Mesenteric fat pad (tissue), 1 donor: ENCODE measurements at places on chromosomes 1 and 21. TPM values are rescaled to one million over a fixed set of nuclear protein-coding genes. Genes with fewer than 3 reads are reported as not detected.

- DNase-seq: no peak
Measured at GRCh38 chr1:23559985-23560741, 862 bp upstream of the ID3 start.

The RNF2 gene
- total RNA-seq: 22.8 TPM

The TNFRSF4 gene
- total RNA-seq: 10.7 TPM

DNA sequence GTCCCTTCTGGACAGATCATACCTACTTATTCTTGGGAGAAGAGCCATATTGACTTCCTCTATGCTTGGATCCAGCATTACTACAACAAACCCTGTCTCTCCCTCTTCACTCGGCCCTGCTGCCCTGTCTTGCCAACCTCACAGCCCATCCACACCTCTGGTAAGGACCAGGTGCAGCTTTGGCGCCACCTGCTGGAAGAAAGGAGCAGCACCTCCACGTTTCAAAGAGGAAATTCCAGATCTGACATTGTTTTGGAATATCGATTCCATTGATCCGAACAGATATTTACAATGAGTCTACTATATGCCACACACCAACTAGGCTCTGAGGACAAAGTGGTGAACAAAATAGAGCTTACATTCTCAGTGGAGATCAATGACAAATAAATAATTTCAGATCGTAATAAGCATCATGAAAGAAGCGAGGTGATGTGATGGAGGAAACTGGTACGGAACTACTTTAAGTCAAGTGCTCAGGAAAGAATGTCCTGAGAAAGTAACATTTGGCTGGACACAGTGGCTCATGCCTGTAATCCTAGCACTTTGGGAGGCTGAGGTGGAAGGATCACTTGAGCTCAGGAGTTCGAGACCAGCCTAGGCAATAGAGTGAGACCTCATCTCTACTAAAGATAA is 18.7 kb downstream of the MFSD2A start:
- DNase-seq: no peak

GRCh38 chr1:196148367-196148970 is 459.8 kb downstream of the KCNT2 start:
- no peak for DNase-seq

DNA sequence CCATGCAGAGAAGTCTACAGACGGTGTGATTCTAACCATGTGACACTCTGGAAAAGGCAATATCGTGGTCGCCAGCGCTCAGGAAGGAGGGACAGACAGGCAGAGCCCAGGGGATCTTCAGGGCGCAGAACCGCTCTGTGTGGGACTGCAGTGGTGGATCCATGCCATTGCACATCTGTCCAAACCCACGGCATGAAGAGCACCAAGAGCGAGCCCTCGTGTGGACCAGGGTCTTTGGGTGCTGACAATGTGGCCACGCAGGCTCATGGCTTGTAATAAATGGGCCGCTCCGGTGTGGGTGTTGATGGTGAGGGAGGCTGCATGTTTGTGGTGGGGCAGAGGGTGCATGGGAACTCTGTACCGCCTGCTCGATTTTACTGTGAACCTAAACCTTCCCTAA is 25.3 kb upstream of the POFUT2 start:
- DNase-seq: no peak

DNA sequence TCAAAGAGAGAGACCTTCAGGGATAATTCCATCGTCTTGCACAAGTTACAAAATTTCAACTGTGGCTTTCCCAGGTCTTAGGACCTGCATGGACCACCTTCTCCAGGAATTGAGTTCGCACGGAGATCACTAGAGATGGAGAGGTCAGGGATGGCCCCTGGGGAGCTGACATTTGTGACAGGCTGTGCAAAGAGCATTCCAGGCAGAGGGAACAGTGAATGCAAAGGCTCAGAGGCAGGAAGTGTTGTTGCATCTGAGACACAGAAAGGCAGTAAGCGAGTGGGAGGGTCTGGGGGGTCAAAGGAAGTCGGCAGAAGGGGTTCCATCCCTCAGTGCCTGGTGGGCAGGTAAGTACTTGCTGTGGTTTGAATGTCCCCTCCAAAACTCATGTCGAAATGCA is 9.5 kb upstream of the SELENON start:
- no peak for DNase-seq

DNA sequence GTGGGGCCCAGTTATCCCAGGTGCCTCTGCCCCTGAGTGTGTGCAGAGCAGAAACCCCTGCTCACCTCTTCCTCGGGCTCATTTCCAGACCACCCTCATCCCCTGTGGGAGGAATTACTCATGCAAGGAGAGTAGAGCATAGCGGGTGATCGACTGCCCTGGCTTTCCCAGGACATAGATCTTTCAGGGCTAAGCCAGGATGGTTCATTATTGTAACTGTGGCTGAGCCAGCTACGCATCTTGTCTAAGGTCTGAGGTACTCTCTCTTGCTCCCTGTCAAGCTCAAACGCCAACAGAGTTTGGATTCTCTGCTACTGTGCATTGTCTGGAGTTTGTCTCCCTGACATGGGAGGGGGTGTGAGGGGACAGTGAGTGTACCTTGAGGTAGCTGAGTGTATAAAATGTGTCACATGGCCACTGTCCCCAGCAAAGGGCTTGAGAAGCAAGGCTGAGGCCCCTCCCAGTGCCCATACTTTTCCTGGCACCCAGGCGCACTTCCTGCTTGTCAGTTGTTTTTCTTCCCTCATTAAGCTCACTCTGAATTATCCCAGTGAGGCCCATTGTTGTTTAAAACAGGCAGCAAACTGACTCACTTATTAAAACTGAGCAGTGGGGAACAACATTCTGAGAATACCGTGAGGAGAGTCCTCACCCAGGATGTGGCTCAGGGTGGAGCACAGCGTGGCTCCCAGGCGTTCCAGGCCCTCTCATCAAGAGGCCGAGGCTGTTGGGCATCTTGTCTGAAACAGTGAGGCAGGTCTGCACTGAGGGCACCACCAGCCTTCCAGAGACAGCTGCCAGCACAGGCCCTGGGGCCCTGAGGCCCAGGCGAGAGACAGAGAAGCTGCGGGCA is 92.9 kb downstream of the LAMC2 start:
- no peak for DNase-seq

GRCh38 chr1:87140831-87141540 is 187.7 kb upstream of the LMO4 start:
- no peak for DNase-seq

DNA sequence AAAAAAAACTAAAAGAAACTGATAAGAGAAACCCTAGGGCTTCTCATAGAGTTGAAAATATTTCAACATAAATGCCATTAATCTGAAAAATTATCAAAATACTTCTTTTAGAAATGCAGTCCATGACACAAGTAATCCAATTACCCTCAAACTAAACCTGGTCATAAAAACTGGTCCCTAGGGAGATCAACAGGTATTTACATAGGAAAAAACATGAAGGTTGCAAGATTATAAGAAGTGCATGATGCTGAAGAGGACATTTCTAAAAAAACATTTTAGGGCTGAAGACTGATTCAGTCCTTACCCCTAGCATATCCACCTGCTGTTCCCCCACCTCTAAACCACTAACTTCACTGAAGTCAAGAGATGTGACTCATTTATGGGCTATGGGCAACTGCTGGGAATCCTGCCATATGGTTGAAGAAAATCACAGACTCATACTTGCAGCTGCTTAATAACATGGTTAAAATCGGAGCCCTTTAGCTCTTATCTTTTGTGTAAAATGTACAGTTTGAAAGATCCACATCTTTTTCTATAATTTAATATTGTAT is 131.0 kb upstream of the RUNX1 start:
- no peak for DNase-seq

DNA sequence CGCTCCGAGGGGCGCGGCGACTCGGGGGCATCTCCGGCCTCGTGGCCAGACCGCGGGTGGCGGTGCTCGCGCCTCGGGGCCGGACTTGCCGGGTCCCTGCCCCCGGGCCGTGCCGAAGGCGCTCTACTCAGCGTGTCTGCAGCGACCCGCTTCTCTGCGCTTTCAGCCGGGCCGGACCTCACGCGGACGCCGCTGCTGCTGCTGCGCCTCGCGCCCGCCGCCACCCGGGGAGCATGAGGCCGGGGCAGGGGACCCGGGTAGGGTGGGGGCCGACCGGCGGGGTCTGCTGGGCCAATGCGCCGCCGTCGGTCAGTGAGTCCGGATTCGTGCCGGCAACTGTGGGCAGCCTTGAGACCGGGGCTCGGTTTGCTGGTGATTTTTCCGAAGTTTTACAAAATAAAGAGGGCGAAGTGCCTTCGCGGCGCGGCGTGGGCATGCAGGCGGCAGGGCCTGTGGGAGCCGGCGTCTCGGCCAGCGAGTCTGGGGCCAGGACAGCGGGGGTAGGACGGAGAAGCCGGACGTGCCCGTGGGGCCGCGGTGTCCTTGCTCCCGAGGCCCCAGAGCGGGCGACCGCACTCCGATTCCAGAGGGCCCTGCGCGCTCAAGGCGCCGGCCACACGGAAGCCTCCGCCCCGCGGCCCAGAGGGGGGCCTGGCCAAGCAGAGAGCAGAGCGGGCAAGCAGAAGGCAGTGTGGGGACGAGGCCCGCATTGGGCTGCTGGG is 749 bp downstream of the FAM163A start:
- no peak for DNase-seq

GRCh38 chr1:45326627-45327623 is at the start of gene HPDL:
Gene HPDL (plus strand): TSS chr1:45326895. CDS start chr1:45327149, 254 bp downstream.
- peak; percentile 90 for DNase-seq

DNA sequence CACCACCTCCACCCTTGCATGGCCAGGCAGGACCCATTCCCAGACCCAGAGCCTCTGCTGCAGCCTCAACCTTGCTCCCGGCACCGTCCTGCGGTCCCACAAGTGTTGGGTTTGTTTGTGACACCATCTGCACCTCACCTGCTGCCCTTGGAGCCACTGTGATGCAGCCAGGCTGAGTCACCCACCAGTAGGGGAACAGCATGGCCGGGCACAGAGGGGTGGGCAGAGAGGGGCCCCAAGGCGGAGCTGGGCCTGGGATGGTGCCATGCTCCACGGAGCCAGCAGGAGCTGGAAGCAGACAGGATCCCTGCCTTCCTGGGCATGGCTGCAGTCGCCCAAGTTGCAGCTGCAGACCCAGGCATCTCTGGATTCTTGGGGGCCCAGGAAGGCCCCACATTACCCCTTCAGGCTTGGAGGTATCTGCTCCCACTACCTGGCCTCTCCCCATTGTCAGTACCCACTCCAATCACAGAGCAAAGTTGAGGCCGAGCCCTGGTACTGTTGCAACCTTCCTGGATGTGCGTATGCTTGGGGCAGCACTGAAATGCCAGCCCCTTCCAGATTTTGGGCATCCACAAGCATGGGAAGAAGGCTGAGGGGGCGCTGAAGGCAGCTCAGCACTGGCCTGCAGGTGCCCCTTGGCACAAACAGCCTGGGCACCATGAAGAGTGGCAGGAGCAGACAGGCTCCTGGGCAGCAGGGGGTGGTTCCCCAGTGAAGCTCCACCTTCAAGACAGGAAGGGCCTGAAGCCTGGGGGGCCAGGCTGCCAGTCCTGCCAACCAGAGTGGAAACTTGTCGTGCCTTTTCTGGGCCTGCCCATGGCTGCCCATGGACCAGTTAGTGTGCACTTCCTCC is 172.8 kb downstream of the MATN1 start:
- peak; percentile 77 for DNase-seq

DNA sequence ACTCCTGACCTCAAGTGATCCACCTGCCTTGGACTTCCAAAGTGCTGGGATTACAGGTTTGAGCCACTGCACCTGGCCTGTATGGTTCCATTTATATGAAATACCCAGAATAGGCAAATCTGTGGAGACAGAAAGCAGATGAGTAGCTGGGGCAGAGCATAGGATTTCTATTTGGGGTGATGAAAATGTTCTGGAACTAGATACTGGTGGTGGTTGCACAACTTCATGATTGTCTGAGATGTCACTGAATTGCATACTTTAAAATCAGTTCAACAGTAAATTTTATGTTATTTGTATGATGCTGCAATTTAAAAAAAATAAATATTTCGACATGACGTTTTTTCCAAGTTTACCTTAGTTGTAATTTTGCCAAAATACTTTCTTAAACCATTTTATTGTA is 23.9 kb downstream of the ITSN1 start:
- DNase-seq: no peak

DNA sequence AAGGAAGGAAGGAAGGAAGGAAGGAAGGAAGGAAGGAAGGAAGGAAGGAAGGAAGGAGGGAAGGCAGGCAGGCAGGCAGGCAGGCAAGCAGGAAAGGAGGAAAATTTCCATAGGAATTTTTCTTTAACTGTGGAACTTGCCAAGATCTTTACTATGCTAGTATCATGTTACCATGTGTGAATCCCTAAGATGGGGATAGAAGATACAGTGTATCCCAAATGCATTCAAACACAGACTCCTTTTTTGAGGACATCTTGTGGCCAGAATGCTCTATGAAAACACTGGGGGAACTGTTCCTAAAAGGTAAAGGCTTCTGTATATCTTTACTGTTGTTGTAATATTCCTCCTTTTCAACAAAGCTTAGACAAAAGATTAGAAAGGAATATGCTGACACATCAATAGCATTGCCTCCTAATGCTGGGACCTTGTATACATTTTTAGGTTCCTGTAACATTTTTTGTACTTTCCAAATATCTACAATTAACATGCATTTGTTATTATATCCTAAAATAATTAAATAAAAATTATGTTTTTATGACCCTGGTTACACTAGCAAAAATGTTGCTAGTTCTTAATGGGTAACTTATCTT is 20.6 kb downstream of the CCDC190 start:
- DNase-seq: no peak

The RIMS3 gene
- total RNA-seq: 1.2 TPM

The GPR52 gene
- 2.7 TPM for total RNA-seq

DNA sequence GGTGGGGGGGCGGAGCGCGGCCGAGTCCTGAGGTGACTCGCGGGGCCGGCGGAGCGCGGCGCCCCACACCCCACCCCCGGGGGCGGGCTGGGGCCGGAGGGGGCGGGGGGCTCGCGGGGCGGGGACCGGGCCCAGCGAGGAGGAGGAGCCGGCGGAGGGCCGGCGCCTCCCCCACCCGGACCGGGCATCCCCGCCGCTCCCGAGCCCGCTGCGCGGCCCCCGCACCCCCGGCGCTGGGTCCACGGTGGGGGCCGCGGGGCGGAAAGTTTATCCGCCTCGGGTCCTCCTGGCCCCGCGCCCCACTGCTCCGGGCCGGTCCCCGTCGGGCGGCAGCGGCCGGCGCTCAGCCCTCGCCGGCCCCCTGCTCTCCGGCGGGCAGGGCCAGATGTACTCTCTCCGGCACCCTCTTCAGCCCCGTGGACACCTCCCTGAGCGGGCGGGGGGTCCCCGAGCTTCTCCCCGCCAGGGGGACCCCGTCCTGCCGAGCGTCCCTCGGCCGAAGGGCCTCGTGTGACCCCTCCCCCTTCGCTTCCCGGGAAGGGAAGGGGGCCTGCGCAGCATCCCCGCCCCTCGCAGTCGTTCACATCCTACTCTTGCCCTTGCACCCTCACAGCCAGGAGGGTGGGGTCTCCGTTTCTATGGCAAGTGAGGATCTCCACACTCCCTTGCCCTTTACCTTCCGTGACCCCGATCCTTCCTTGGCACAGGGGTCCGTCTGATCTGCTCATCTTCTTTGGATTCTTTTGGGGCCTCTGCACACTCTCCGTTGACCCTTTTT is 663 bp downstream of the CAMTA1 start:
- DNase-seq: no peak

DNA sequence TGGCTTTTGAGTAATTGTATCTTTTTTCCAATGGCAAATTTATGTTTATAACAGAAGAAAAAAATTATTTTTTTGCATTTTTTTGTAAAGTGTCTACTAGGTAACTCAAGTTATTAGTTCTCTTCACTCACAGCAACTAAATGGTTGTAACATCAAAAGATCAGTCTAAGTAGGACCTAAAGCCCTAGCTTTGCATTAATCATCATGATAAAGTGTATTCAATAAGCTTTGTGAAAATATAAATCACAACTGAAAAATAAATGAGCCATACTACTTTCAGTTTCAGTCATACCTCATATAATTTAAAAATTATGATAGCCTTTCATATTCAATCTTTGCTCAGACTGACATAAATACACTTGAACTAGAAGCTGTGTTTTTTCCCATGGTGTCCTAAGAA is 6.9 kb downstream of the TAF5L start:
- no peak for DNase-seq

The LCE3D gene
- not detected for total RNA-seq

- DNase-seq: no peak
Measured at GRCh38 chr1:77514921-77515776, 167.3 kb downstream of the ZZZ3 start.
